ENCODE measurements at places on chromosomes 1 and 21. TPM values are rescaled to one million over a fixed set of nuclear protein-coding genes. Genes with fewer than 3 reads are reported as not detected.

GBP3 gene
- total RNA-seq: 28.5 TPM

FAM167B gene
- total RNA-seq: 26.1 TPM

UBQLN4 gene
- 28.7 TPM for total RNA-seq

PYHIN1 gene
- 2.8 TPM for total RNA-seq

- no peak overlapping the region for H3K4me3 ChIP-seq
- H3K27ac ChIP-seq: no peak overlapping the region
- H3K36me3 ChIP-seq: no peaks in the 10 kb centered on the region
- no peaks in the 10 kb centered on the region for H3K4me1 ChIP-seq
- H3K27me3 ChIP-seq: no peaks in the 10 kb centered on the region
These were observed 123.7 kb upstream of the EDN2 start for GRCh38 chr1:41608211-41608610.

DNA sequence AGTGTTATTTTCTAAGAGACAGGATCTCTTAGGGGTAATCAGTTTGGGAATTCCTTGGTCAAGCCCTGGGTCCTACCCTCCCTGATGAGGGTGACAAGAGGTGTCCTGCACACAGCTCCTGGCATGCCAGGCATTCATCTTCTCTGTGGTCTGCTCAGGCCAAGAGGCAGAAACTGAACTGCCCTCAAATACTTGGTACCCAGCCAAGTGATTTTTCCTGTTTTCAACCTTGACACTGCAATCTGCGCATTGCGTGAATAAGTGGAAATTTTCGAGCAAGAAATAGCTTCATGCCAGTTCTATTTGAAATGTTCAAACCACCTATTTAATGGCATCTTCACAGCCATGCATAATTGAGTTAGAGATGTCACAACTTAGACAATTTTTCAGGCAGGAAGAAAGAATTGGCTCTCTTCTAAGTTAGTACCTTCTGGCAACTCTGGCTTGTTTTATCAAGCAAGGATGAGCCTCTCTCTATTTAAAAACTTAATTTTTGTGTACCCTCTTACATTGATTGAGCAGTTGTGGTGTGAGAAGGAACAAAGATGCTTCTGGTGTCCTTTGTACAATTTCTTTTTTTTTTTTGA, 27.0 kb downstream of the DNM3 start:
- no peaks in the 10 kb centered on the region for H3K4me1 ChIP-seq
- H3K27me3 ChIP-seq: no peaks in the 10 kb centered on the region
- no peak overlapping the region for H3K4me3 ChIP-seq
- no peaks in the 10 kb centered on the region for H3K36me3 ChIP-seq
- H3K27ac ChIP-seq: no peak overlapping the region

DNA sequence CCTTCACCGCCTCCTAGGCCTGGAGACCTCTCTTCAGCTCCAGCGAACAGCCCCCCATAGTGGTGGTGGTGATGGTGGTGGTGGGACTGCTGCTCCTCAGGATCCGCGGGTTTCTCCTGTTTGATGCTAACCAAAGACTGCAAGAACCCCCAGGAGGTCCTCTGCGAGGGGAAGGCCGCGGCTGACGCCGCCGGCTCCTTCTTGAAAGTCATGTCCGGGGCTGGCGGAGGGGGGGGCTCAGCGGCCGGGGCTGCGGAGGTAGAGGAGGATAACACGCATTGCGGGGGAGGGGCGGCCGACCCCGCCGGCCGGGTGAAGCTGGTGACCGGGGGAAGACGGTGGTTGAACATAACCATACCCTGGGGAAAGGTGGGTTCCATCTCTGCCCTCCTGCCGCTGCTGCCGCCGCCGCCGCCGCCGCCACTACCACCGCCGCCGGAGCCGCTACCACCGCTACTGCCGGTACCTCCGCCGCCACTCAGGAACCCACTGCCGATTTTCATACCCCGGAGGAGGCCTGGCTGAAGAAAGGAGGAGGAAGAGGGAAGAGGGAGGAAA, 554 bp downstream of the ZNF281 start:
- peaks cover 24% of the 10 kb centered on the region for H3K4me1 ChIP-seq
- no peak for DNase-seq
- no peaks in the 10 kb centered on the region for H3K27me3 ChIP-seq
- H3K36me3 ChIP-seq: peaks cover 4% of the 10 kb centered on the region
- H3K27ac ChIP-seq: peak overlapping the region; percentile 87
- peak overlapping the region; percentile 84 for H3K4me3 ChIP-seq

DNA sequence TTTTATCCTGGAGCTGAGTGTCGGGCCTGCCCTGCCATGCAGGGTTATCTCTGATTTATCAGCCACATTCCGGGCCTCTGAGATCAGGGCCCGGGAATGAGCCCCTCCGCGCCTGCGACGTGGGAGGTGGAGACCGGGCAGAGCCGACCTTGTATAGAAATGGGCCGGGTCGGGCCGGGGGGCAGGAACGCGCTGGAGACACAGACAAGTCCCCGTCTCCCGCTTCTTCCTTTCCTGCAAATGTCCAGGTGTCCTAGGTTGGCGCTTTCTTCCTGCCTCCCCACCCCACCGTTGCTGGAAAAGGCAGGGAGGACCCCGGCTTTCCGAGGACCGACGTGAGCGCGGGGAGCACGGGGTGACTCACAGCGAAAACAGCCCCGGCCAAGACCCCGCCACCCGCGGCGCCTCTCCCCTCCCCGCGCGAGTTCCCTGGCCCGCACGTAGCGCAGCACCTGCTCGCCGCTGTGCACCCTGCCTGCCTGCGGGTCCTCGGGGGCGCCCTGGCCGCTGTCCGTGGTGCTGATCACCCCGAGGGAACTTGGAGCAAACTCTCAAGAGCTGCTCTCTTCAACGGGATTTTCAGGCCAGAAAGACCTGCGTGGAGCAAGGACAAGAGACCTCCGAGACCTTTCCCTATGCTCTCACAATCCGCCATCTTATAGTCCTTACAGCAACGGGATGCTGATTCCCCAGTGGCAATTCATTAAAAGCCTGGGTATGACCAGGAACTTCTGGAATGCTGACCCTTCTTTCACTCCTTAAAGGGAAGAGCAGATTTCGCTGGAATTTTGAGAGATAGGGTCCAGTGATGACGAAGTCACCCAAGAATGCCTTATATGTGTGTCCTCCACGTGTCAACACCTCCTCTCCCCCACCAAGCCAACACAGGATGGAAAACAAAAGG, 475 bp upstream of the NPPB start:
- H3K27me3 ChIP-seq: peaks cover 11% of the 10 kb centered on the region
- H3K4me3 ChIP-seq: no peak overlapping the region
- no peaks in the 10 kb centered on the region for H3K4me1 ChIP-seq
- H3K27ac ChIP-seq: no peak overlapping the region
- no peak for DNase-seq

DNA sequence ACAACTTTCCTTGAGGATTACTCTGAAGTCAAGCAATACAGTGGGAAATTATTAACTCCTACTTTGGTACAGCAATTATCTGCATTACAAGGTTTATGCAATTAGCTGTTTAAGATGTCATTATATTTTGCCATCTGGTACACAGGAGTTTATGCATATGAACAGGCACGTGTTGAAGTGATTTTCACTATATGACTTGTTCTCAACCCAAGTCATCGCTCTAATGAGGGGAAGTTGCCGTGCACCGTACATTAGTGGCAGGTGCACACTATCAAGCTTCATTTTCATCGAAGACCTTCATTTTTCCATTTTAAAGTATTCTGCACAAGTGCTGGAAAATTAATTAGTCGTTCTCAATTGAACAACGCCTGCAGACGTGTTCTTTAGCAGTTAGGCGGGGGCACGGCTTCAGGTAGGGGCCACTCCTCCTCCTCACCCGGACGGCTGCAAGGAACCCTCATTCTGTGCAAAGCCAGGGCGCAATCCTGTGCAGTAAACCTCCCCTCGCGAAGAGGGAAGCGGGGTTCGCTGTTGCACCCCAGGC, 39.8 kb upstream of the NFIA start:
- no peaks in the 10 kb centered on the region for H3K27me3 ChIP-seq
- no peaks in the 10 kb centered on the region for H3K36me3 ChIP-seq
- peak overlapping the region; percentile 93 for H3K27ac ChIP-seq

DNA sequence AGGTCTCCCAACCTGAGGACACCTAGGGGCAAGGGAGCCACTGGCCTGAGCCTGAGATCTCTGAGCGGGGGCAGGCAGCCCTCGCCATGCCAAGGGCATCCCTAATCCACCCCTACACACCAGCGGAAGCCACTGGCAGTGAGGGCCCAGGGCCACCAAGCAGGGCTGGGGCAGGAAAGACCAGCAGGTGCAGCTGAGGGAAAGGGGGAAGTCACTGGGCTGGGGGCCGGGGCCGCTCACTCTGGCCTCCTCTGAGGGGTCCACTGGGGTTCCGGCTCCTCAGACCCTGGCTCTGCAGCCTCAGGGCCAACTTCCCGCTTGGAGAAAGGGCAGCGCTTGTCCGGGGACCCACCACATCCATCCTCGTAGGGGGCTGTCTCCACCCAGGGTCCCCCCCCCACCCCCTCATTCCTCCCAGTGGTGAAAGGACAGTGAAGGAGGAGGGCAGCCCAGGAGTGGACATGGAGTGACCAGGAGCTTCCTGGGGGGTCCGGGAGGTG, 42.5 kb upstream of the ACTRT2 start:
- H3K27me3 ChIP-seq: no peaks in the 10 kb centered on the region
- H3K27ac ChIP-seq: peak overlapping the region; percentile 57
- DNase-seq: no peak
- H3K36me3 ChIP-seq: no peaks in the 10 kb centered on the region
- H3K4me3 ChIP-seq: no peak overlapping the region

GRCh38 chr1:242011894-242012660, 13.2 kb upstream of the MAP1LC3C start:
- H3K4me3 ChIP-seq: no peak overlapping the region
- no peak overlapping the region for H3K27ac ChIP-seq
- H3K36me3 ChIP-seq: no peaks in the 10 kb centered on the region
- H3K27me3 ChIP-seq: no peaks in the 10 kb centered on the region
- DNase-seq: no peak

DNA sequence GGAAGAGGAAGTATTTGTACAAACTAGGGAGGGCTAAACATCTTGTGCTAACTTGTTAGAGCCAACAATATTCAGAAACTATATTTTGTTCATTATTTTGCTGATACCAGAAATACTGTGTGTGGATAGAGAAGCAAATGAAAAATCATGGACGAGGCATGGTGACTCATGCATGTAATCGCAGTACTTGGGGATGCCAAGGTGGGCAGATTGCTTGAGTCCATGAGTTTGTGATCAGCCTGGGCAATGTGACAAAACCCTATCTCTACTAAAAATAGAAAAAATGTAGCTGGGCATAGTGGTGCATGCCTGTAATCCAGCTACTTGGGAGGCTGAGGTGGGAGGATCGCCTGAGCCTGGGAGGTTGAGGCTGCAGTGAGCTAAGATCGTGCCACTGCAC, 13.4 kb downstream of the LRRC41 start:
- H3K4me3 ChIP-seq: no peak overlapping the region
- H3K27ac ChIP-seq: no peak overlapping the region
- H3K27me3 ChIP-seq: no peaks in the 10 kb centered on the region
- peaks cover 44% of the 10 kb centered on the region for H3K36me3 ChIP-seq

- H3K4me3 ChIP-seq: no peak overlapping the region
- DNase-seq: no peak
- H3K36me3 ChIP-seq: no peaks in the 10 kb centered on the region
- no peak overlapping the region for H3K27ac ChIP-seq
- no peaks in the 10 kb centered on the region for H3K4me1 ChIP-seq
These were observed 923.4 kb downstream of the NCAM2 start for GRCh38 chr21:21921410-21922232.

DNA sequence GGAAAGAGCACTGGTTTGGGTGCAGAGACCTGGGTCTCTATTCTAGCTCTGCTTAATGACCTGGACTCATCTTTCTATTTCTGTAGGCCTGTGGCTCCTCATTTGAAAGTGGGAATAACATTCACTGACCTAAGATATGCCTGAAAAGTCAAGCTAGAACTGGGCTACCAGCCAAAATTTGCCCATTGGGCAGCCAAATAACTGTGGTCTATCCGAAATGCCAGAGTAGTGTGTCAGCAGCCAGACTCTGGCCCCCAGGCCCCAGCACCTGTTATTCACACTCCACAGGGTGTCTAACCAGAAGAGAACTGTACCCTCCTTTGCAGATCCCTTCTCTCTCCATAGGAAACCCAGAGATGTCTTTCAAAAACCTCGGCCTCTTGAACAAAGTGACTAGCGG, 12.6 kb downstream of the DAB1 start:
- DNase-seq: no peak
- H3K4me3 ChIP-seq: no peak overlapping the region
- H3K27me3 ChIP-seq: no peaks in the 10 kb centered on the region
- H3K36me3 ChIP-seq: no peaks in the 10 kb centered on the region
- no peaks in the 10 kb centered on the region for H3K4me1 ChIP-seq

- H3K27ac ChIP-seq: peak overlapping the region; percentile 69
- no peaks in the 10 kb centered on the region for H3K36me3 ChIP-seq
- DNase-seq: peak; percentile 82
These were observed 66.9 kb downstream of the GNG12 start for GRCh38 chr1:67766141-67766978.

GRCh38 chr1:204591473-204592090, 75.4 kb downstream of the MDM4 start:
- H3K27ac ChIP-seq: no peak overlapping the region
- no peaks in the 10 kb centered on the region for H3K36me3 ChIP-seq
- DNase-seq: no peak
- no peaks in the 10 kb centered on the region for H3K4me1 ChIP-seq
- no peak overlapping the region for H3K4me3 ChIP-seq

GRCh38 chr1:2215909-2216766, 12.0 kb upstream of the SKI start:
- H3K27ac ChIP-seq: no peak overlapping the region
- no peaks in the 10 kb centered on the region for H3K27me3 ChIP-seq

DNA sequence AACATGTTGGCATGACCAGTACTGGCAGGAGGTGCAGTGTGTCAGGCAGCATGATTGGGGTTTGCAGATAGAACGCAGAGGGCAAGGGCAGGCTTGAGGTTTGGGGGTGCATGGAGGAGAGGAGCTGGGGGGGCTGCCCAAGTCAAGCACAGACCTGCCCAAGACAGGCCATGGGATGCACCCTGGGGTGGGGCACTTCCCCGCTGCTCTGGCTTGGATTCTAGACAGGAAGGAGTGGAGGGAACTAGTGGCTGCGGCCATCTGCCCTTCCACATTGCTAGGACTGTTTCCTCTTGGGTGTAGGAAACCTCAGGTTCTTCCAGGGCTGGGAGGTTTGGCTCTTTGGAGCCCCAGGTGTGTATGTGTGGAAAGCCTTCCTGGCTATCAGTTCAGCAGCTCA, 3.0 kb downstream of the PDXK start:
- H3K27ac ChIP-seq: no peak overlapping the region
- no peaks in the 10 kb centered on the region for H3K36me3 ChIP-seq
- no peak overlapping the region for H3K4me3 ChIP-seq
- no peaks in the 10 kb centered on the region for H3K27me3 ChIP-seq
- H3K4me1 ChIP-seq: peaks cover 44% of the 10 kb centered on the region
- DNase-seq: no peak

DNA sequence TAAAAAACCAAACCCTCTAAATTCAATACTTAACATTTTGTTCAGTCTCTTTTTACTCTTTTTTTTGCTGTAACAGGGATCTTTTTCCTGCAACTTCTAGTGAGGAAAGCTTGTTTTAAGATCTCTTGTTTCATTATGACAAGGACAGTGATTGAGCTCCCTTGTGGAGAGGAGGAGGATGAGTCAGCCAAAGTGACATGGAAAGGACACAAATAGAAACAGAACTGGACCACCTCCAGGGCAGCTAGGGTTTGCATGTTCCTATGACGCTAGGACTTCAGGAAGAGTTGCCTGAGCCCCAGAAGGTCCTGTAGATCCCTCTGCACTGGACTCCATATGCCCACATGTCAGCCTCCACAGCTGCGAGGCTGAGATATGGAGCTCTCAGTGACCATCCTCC, 212.6 kb upstream of the FAM78B start:
- H3K27ac ChIP-seq: no peak overlapping the region
- H3K4me3 ChIP-seq: no peak overlapping the region
- H3K4me1 ChIP-seq: no peaks in the 10 kb centered on the region
- no peaks in the 10 kb centered on the region for H3K36me3 ChIP-seq
- no peaks in the 10 kb centered on the region for H3K27me3 ChIP-seq
- no peak for DNase-seq
